ELR (cell line): ENCODE measurements at places on chromosomes 7 and 10.

DNA sequence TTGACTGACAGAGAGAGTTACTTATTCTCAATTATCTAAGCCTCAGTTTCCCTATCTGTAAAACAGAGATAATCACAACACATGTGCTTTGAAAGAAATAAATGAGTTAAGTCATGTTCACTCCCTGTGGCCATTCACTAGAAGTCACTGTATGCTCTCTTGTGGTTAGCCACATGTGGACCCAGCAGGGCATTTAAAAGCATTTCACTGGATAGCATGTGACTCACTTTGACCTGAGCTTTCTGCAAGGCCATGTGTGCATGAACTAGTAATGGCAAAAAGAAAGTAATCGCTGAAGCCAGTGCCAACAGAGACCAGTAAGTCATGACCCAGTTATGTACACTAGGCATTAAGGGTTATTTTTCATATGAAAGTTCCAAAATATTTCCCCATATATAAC is 557.0 kb upstream of the IGFBP3 start:
- DNase-seq = peak; percentile 83

GRCh38 chr7:51685794-51686193 is 369.2 kb upstream of the COBL start:
- DNase-seq = no peak

DNA sequence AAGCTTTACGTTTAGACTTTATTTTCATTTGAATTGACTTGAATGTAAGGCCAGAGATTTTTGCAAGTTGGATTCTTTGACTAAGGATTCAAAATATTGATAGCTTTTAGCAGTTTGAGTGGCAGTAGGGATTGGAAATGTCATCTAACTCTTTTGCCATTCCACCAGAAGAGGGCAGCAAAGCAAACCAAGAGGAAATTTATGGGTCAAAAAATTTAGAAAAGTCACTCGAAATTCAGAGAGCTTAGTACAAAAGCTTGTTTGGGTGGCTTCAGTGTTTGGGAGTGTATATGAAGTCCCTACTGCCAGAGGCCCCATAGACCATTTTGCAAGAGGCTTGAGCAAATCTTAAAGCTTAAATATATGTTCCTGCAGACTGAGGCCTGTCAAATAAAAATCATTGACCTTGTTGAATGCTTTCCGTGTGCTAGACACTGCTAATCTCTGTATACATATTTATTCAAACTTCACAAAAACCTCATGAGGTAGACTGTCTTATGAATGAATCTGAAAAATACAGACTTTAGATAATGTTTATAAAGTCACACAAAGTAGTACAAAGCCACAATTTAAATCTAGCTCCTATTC is 44.6 kb upstream of the RSBN1L start:
- DNase-seq = peak; percentile 47

DNA sequence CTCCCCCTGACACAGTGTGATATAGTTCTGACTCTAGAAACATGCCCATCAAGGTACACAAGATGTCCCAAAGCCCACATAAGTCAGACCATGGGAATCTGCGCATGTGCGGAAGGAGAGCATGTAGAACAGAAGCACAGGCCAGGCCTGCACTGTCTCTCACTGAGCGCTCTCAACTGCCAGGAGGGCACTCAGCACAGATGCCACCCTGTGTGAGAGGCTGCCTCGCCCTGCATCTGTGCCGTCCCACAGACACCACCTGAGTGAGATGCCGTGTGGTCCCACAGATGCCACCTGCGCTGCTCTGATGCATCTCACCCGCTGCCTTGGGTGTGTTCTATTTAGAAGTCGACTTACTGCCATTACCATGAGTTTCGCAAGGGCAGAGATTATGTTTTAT is 98.4 kb downstream of the VOPP1 start:
- no peak for DNase-seq
